ENCODE measurements at places on chromosomes 2 and 18.

DNA sequence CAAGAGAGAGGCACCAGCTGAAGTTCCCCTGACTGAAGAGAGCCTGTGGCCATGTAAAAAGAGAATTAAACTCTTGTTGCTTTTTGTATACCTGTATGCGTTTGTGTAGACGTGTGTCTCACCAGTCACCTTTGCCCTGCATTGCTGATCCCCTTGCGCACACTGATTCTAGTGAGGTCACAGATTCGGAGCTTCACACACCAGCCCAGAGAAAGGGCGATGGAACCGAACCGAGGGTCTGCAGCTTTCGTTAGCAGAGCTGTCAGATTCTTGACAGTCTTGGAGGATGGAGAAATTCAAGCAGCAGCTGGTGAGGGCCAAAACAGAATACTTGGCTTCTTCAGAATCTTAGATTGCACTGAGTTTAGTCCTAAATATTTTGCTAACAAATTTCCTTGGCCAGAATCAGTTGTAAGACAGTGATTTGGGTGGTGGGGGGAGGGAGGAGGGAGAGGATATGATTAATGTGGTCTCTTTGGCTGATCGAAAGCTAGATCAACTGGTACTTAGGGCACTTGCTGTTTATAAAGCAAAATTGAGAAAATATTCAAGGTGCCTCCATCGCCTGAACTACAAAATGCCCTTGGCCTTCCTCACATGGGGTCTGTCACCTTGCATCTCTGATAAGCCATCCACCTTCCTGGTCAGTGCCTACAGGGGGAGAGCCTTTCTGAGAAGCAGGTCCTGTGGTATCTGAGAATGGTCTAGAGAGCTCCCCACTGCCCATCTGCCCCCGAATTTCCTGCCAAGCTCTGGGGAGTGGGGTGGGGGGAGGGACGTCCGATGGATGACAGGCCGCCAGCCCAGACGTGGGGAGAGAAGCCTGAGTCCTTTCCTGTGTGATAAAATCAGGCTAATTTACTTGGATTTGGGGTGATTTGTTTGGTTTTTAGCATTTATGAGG lies 123.5 kb downstream of the CABLES1 start:
- DNase-seq, result no peak

DNA sequence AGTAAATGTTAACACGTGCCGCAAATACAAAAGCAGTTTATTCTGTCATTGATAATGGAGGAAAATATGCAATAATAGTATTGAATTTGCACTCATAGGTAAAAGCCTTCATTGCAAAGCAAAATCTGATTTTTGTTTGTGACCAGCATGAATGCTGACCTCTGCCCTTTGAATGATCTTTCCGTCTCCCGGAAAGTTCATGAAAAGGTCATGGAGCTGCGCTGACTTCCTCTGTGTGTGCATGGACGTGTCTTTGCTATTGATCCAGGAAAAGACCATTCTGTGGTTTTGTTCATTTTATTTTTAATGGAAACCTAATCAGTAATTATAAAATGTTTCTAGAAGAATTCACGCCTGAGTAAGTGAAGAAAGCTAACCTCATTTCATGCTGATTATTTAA lies 320.0 kb downstream of the MTX2 start:
- no peak for DNase-seq

GRCh38 chr2:38301969-38302702 lies 74.9 kb downstream of the ATL2 start:
- peak; percentile 21 for DNase-seq

DNA sequence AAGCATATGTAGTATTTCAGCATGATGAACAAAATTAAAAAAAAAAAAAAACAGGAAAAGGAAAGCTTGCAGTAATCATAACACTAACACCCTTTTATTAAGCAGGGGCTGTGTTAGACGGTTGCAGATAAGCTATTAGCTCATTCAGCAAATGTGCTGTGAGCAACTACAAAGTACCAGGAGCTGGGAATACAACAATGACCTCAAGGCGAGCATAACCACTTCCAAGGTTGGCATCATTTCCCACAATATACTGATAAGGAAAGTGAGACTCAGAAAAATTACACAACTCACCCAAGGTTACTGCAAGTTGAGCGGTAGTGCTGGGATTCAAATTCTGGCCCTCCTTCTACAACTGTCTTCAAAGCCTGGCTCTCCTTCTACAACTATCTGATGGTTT lies 38.2 kb upstream of the ACTR3 start:
- no peak for DNase-seq

DNA sequence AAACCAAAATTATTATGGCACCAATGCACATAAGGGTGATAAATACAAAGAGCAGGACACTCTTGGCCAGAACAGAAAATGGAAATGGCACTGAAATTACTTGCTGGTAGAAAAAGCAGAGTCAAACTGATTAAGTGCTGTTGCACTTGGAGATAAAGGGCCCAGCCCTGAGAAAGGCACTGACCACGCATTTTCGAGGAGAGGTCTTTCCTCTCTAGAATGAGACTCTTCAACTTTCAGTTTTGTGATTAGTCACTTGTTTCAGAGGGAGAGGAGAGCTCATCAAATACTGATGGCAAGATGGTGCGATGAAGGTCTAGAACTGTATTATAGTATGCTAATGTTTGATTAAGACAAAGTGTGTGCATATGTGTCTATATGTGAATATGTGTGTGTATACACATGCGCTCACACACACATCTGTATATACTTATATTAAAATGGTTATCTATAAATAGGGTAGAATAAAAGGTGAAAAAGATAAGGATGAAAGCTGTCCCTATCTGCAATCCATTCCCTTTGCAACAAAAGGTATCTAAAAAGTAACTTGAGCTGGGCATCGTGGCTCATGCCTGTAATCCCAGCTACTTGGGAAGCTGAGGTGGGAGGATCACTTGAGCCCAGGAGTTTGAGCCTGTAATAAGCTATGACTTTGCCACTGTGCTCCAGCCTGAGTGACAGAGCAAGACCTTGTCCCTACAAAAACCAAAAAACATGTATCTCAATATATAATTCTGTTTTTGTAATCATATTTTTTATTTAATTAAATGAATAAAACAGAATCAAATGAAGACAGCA lies 48.8 kb upstream of the ZDBF2 start:
- DNase-seq, result no peak

GRCh38 chr2:98374286-98374685 lies 28.0 kb downstream of the CNGA3 start:
- no peak for DNase-seq

DNA sequence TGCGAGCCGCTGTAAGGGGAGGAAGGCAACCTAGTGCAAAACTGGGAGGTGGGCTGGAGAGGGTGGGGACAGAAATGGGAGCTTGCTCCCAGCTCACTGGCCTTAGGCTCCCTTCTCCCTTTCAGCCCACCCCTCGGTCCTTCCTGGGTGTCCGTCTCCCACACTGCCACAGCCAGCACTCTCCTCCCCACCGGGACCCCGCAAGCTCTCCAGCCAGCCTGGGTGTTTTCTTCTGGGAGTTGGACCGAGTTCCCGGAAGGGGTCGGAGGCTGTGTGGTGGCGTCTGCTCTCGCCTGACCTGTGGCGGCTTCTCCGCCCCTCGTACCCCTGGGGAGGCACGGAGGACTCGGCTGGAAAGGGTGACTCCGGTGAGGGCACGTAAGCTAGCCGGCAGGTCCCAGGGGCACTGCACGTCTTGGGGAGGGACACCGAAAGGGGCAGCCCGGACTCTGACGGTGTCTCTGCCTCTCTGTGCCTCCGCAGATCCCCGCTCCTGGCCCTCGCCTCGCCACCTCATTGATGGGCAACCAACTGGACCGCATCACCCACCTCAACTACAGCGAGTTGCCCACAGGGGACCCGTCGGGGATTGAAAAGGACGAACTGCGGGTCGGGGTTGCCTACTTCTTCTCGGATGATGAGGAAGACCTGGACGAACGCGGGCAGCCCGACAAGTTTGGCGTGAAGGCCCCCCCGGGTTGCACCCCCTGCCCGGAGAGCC lies 1.1 kb downstream of the LRATD1 start:
- no peak for DNase-seq

Data from fibroblast of mammary gland (primary cell).